ENCODE measurements at places on chromosomes 6 and 20.

- DNase-seq = no peak
- H3K27ac ChIP-seq = no peak overlapping the region
- no peak overlapping the region for H3K4me3 ChIP-seq
These were observed 10.8 kb downstream of the DDO start for GRCh38 chr6:110404607-110405006.

DNA sequence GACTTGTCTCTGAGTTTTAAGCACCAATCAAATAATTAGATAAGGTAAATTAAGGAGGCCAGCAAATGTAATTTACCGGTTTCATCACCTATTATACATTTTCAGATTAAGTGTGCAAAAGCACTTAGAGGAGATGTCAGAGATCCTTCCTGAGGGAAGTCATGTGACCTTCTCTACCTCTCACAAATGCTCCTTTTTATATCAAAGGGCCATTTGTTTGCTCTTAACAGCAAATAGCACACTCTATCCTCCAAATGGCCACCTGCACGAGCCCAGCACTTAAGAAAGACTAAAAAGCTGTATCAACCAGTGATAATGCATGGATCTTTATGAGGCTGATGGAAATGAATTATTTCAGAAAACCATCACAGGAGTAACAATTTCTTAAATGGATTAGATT, 149.4 kb downstream of the ELOVL4 start:
- H3K36me3 ChIP-seq = no peaks in the 10 kb centered on the region
- DNase-seq = no peak
- H3K27me3 ChIP-seq = no peaks in the 10 kb centered on the region
- no peak overlapping the region for H3K4me3 ChIP-seq
- H3K4me1 ChIP-seq = no peaks in the 10 kb centered on the region

GRCh38 chr6:148518511-148519156, 176.0 kb downstream of the SASH1 start:
- H3K27ac ChIP-seq = no peak overlapping the region
- DNase-seq = no peak
- no peak overlapping the region for H3K4me3 ChIP-seq

DNA sequence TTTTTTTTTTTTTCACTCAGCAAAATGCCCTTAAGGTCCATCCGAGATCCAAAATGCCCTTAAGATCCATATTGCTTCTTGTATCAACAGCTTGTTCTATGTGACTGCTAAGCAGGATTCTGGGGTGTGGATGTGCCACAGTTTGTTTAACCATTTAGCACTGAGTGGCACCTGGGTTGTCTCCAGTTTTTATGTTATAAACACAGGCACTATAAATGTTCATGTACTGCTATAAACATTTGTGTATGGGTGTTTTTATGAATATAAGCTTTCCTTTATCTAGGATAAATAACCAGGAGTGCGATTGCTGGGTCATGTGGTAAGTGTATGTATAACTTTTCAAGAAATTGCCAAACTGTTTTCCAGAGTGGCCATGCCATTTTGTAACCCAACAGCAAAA, 386.0 kb downstream of the RNGTT start:
- no peaks in the 10 kb centered on the region for H3K4me1 ChIP-seq
- no peaks in the 10 kb centered on the region for H3K36me3 ChIP-seq
- H3K27ac ChIP-seq = no peak overlapping the region
- no peaks in the 10 kb centered on the region for H3K27me3 ChIP-seq
- DNase-seq = no peak
- no peak overlapping the region for H3K4me3 ChIP-seq

GRCh38 chr6:22882581-22882980, 313.2 kb downstream of the HDGFL1 start:
- H3K4me3 ChIP-seq = no peak overlapping the region
- no peak for DNase-seq
- H3K27ac ChIP-seq = no peak overlapping the region
- no peaks in the 10 kb centered on the region for H3K27me3 ChIP-seq

GRCh38 chr6:138965291-138965874, 22.7 kb downstream of the REPS1 start:
- H3K4me1 ChIP-seq = peaks cover 17% of the 10 kb centered on the region
- H3K4me3 ChIP-seq = no peak overlapping the region
- H3K36me3 ChIP-seq = no peaks in the 10 kb centered on the region
- H3K27me3 ChIP-seq = no peaks in the 10 kb centered on the region

GRCh38 chr6:74690365-74690764, 515.5 kb downstream of the COL12A1 start:
- no peaks in the 10 kb centered on the region for H3K4me1 ChIP-seq
- no peak for DNase-seq
- H3K27ac ChIP-seq = no peak overlapping the region
- H3K4me3 ChIP-seq = no peak overlapping the region

DNA sequence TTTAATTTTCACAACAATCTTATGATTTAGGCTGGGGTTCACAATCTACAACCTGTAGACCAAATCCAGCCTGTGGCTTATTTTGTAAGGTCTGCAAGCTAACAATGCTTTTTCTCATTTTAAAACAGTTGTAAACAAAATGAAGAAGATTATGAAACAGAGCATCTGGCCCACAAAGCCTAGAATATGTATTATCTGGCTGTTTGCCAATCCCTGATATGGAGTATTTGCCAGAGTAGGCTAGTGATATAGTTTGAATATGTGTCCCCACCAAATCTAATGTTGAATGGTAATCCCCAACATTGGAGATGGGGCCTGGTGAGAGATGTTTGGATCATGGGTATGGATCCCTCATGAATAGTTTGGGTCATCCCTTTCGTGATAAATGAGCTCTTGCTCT, 201.8 kb downstream of the DHX35 start:
- no peak for DNase-seq
- H3K4me3 ChIP-seq = no peak overlapping the region
- H3K36me3 ChIP-seq = no peaks in the 10 kb centered on the region
- no peaks in the 10 kb centered on the region for H3K4me1 ChIP-seq
- no peak overlapping the region for H3K27ac ChIP-seq

DNA sequence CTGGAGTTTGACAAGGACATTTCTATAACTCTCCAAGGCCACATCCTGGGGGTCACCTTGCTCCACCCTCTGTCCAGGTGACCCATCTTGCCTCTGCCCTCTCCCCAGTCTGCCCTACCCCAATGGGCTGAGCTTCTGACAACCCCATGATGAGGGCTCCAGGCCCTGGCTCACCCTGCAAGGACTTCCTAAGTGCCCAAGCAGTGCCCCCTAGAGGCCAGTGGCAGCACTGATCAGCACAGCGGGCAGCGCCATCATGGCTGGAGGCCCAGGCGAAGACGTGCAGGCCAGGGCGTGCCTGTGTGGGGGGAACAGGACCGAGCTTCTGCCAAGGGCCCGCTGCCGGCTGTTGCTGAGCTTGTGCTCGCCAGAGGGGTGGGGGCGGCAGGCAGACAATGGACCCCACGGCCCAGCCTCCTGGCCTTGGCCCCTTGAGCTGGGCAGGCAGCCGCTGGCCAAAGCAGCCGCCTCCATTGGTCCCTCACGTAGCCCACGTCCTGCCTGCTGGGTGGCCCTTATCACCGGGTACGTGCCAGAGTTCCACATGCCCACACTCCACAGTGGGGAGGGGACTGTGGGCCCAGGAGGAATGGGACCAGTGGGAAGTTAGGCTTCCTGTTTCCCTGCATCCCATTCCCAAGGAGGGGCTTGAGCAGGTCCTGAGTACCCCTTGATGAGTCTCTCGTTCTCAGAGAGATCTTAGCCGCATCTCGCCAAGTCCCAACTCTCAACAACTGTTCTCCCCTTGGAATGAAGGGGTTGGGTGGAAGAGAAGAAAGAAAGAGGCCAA, 64.3 kb downstream of the MRPL14 start:
- DNase-seq = no peak
- no peaks in the 10 kb centered on the region for H3K4me1 ChIP-seq
- H3K27ac ChIP-seq = peak overlapping the region; percentile 86
- H3K27me3 ChIP-seq = no peaks in the 10 kb centered on the region
- H3K36me3 ChIP-seq = no peaks in the 10 kb centered on the region

DNA sequence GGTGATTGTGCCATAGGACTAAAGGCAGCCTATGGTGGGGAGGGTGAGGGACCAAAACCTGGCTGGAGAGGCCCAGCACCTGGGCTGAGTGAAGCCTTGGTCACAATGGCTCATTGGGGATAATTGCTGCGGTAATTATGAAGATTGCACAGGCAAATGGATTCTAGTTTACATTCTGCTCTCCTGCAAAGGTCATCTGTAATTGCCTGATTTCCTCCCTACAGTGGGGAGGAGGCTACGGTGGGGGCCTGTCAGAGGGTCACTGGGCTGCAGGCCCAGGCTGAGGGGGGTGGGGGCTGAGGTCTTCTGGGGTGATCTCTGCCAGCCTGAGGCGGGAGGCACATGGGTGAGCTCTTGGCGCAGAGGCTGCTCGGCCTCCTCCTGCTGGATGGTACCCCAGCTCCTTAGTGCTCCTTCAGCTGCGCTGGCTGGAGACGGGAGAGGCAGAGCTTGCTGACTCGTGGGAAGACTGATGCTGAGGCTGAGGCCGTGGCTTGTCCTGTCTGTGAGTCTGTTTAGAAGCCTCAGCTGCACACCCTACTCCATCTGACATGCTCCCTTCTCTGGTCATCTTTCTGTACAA, 30.3 kb downstream of the PACSIN1 start:
- H3K27ac ChIP-seq = no peak overlapping the region
- no peaks in the 10 kb centered on the region for H3K36me3 ChIP-seq
- no peak overlapping the region for H3K4me3 ChIP-seq
- H3K27me3 ChIP-seq = no peaks in the 10 kb centered on the region
- no peaks in the 10 kb centered on the region for H3K4me1 ChIP-seq

GRCh38 chr20:611047-611842, 1.1 kb upstream of the TCF15 start:
- no peaks in the 10 kb centered on the region for H3K36me3 ChIP-seq
- DNase-seq = no peak
- no peak overlapping the region for H3K27ac ChIP-seq
- peaks cover 8% of the 10 kb centered on the region for H3K27me3 ChIP-seq

DNA sequence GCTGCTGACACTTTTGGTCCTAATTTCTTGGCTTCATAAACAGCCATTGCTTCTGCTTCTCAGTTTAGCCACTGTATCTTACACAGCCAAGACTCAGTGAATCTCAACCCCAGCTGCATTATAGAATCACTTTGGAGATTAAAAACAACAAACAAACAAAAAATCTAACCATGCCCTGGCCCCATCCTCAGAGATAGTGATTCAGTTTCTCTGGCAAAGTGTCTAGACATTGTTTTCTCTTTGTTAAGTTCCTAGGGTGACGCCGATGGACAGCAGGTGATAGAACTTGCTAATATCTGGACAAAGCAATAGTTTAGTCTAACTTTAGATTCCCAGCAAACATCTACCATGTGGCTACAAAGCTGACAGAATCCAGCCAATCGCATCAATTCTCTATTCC, 2.9 kb downstream of the ADGRF5 start:
- H3K36me3 ChIP-seq = no peaks in the 10 kb centered on the region
- no peak overlapping the region for H3K27ac ChIP-seq
- no peaks in the 10 kb centered on the region for H3K4me1 ChIP-seq
- no peak overlapping the region for H3K4me3 ChIP-seq
- H3K27me3 ChIP-seq = no peaks in the 10 kb centered on the region

- H3K27me3 ChIP-seq = peaks cover 3% of the 10 kb centered on the region
- H3K36me3 ChIP-seq = no peaks in the 10 kb centered on the region
- no peaks in the 10 kb centered on the region for H3K4me1 ChIP-seq
- no peak overlapping the region for H3K4me3 ChIP-seq
These were observed 37.4 kb upstream of the AFDN start for GRCh38 chr6:167789358-167789757.

- DNase-seq = no peak
- peaks cover 4% of the 10 kb centered on the region for H3K27me3 ChIP-seq
- no peaks in the 10 kb centered on the region for H3K36me3 ChIP-seq
- H3K4me1 ChIP-seq = no peaks in the 10 kb centered on the region
These were observed 34.7 kb upstream of the TBXT start for GRCh38 chr6:166202321-166202733.

- H3K27ac ChIP-seq = no peak overlapping the region
- H3K4me1 ChIP-seq = no peaks in the 10 kb centered on the region
- no peak overlapping the region for H3K4me3 ChIP-seq
These were observed 14.9 kb downstream of the THBS2 start for GRCh38 chr6:169238766-169239165.

DNA sequence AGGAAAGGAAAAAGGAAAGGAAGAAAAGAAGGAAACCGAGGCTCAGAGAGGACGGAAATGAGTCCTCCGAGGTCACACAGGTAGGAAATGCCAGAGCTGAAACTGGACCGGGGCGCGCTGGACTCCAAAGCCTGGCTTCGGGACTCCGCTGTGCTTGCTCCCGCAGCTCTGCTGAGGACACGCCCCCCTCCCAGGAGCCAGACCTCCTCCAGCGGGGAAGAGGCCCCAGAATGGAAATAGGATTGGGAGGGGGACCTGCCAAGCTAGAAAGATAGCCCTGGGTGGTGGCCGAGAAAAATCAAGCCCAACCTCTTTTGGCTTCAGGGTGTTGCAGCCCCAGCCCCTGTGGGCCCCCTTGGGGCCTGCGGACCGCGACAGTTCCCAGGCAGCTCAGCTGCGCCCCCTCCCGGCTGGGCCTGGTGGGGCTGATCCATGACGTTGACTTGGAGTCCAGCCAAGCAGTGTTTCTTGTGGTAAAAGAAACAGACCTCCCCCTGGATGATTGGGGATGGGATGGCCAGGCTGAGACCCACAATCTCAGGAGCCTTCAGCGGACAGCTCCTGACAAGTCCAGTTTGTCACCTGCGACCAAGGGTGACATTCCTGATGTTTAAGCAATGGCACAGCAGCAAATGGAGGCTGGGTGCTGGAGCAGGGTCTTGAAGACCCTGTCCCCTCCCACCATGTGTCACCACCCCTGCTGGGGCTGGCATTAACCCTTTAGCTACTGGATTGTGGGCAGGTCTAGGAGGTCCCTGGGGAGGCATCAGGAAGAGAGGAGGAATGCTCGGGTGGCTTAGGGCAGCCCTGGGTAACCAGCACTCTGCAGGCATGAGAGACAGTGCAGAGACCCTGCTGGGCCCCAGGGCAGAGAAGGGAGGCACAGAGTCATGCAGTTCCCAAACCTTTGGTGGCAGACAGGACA, 55.4 kb downstream of the RIPOR3 start:
- H3K36me3 ChIP-seq = no peaks in the 10 kb centered on the region
- H3K27me3 ChIP-seq = no peaks in the 10 kb centered on the region
- no peak overlapping the region for H3K27ac ChIP-seq
- no peak overlapping the region for H3K4me3 ChIP-seq

DNA sequence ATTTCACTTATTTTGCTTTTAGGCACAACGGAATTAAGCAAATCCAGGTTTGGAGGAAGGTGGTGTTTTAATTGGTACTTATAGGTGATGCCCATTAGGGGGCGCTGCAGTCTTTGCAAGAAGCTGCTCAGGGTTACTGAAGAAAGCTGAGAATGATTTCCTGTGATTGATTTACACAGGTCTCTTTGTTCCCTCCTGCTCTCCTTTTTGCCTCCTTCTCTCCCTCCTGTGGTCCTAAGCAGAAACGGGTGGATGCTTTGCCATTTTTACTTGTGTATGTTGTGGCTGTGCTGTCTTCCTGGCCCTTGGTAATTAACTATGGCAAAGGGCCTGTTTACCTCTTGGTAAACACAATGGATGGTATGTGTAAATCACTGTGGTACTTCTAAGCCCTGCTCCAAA, 97.8 kb downstream of the ANKS1A start:
- H3K4me3 ChIP-seq = no peak overlapping the region
- no peak overlapping the region for H3K27ac ChIP-seq
- peaks cover 10% of the 10 kb centered on the region for H3K36me3 ChIP-seq
- no peaks in the 10 kb centered on the region for H3K4me1 ChIP-seq

- no peak for DNase-seq
- H3K4me3 ChIP-seq = no peak overlapping the region
- H3K27me3 ChIP-seq = no peaks in the 10 kb centered on the region
- no peak overlapping the region for H3K27ac ChIP-seq
These were observed 92.9 kb downstream of the SHLD1 start for GRCh38 chr20:5843054-5843592.
